Right renal pelvis (tissue), 4 donors: ENCODE measurements at places on chromosomes 16 and 17.

GRCh38 chr16:86018487-86018886 is 119.5 kb downstream of the IRF8 start:
- DNase-seq: no peak

GRCh38 chr17:14701886-14702285 is 401.0 kb downstream of the HS3ST3B1 start:
- DNase-seq: no peak

DNA sequence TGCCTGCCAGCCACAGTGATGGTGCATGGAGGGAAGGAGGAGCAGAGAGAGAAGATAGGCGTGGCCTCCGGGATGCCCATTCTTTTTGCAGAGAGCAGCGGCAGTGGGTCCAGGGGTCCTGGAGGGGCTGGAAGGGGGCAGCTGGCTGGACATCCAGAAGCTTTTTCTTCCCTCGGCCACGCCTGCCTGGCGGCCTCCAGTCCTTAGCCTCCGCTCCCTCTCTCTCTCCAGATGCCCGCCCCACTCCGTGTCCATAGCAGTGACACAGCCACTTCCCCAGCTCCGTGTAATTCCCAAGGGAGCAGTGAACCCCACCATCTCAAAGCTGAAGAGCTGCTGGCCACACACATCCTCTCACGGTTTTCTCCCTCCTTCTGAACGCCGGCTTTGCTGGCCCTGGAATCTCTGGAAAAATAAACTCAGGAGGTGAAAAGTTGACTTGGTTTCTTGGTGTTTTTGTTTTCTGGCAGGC is 26.3 kb upstream of the CDC42EP4 start:
- no peak for DNase-seq

DNA sequence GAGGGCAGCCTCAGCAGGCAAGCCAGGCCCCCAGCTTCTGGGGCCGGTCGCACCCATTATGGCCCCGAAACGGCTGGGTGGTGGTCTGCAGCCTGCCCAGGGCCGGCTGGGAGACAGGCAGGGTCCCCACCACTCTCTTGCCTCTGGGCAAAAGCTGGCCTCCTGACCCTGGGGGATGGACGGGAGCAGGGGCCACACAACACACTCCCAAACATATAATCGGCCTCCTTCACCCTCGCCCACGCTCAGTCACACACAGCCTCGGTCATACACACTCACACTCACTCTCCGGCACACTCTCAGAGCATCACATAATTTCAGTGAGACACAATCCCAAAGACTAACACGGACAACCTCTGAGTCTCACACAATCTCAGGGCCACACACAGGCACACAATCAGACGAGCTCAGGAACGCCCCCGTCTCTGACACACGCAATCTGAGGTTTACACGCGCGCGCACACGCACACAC is 589 bp downstream of the PEMT start:
- no peak for DNase-seq

DNA sequence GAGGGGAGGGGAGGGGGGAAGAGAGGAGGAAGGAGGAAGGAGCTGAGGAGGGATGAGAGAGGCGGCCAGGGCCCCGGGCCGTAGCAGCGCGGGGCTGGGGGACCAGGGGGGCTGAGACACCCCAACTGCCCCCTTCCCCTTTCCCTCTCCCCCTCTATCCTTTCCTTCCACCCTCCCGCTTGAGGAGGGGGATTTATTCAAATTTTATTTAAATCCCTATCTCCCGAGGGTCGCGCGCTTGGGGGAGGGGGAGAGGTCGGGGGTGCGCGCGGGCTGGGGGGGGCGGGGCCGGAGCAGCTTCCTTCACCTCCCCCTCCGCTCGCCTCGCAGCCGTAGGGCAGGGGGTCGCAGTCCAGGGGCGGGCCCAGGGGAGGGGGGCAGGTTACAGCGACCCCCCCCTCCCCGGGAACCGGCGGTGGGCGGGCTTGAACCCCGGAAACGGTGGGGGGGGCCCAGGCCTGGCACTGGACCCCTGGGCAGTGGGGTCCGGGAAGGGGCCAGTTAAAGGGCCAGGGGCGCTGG is at the start of gene FBXL19:
FBXL19 (plus strand) TSS at position 19 of the 522 bp plus-strand sequence. CDS start 2,183 bp downstream, outside the sequence.
- DNase-seq: no peak
